ENCODE measurements at places on chromosomes 7 and 10. TPM values are rescaled to one million over a fixed set of nuclear protein-coding genes. Genes with fewer than 3 reads are reported as not detected.
A peak's percentile ranks its signal among the peaks of the same experiment; 100 is the strongest.

DNA sequence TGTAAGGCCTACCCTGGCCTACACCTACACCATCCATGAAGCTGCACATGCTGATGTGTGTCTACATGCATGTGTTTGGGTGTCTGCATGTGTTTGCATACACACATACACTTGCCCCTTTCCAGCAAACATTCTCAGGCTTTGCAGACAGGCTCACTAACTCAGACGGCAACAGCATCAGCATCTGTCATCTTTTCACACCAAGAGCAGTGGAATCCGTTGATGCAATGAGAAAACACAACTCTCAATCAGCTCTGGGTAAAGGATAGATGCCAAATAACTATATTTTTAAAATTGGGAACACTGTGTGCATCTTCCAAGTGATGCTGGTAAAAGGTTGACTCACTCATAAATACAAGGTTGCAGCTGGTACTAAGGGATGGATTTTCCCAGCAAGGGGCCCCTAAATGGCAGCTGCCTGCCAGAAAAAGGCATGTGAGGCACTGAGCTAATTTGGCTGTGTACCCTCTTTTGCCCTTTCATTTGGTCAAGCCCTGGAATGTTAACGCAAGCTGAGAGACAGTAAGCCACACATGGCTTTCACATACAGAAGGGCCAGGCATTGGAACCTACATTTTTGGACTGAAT is 296.3 kb upstream of the NPSR1 start:
- H3K27ac ChIP-seq: no peak overlapping the region
- DNase-seq: no peak
- H3K27me3 ChIP-seq: no peaks in the 10 kb centered on the region
- peaks cover 23% of the 10 kb centered on the region for H3K4me1 ChIP-seq

DNA sequence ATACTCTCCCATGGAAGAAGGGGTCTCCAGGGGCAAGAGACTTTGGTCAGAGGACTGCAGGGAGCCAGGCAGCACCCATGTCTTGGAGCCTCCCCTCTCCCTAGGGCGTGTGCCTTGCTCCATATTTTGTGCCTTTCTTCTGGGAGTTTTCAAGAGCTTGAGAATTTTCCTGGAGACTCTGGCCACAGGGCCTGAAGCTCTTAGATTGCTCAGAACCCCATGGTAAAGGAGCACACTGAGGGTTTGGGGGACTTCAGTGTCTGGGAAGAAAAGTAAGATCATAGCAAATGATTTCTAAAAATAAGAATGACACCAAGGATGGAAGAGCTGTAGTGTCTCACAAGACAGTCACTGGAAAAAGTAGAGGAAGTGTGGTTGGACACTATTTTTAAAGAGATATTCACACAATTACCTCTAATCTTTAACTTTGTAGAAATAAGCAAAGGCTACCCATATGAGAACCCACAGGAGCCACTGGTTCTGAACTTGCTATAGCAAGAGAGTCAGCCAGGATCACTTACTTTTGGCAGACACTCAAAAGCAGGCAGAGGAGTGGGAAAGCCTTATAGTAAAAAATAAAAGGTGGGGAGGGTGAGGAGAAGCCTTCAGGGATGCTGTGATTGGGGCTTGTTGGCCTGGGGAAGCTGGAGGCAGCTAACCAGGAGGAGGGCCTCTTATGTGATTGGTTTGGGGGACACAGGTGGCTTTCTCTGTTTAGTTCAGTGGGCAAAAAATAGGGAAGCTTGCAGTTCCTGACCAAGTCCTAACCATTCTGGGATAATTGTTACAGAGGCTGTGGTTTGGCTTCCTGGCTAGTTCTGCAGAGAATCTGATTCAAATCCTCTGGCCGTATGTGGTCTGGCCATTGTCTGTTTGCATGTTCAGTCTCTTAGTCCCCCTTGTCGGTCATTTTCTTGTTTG is 5.1 kb upstream of the CSGALNACT2 start:
- DNase-seq: no peak
- H3K36me3 ChIP-seq: no peaks in the 10 kb centered on the region
- no peak overlapping the region for H3K27ac ChIP-seq
- no peak overlapping the region for H3K4me3 ChIP-seq
- H3K27me3 ChIP-seq: no peaks in the 10 kb centered on the region

DNA sequence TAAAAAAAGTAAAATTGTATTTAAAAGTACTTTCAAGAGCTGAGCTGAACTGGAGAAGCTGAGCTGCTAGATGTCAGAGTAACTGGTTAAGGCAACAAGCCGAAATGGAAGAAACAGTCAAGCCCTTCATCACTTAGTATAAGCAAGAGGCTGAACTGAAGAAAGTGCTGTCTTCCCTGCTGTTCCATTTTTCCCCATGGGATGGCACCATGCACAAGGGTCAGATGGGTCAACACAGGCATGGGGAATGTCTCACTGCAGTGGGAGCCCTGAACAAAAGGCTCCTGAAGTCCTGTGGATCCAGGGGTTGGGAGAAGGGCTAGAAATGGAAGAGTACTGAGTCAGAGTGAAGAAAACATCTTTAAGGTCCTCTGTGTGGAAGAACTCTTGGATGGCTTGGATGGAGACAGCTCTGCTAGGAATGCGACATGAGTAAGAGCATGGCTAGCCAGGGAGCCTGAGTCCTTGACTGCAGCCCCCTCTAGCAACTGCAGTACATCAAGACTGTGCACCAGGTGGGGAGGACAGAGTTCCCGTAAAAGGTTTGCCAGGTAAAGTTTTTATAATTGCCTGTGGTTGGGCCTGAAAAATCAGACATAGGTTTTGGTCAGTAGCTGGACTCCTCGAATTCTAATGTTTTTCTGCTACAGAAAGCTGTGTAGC is 348.3 kb downstream of the GPR158 start:
- DNase-seq: no peak
- no peak overlapping the region for H3K4me3 ChIP-seq
- H3K27me3 ChIP-seq: no peaks in the 10 kb centered on the region
- no peaks in the 10 kb centered on the region for H3K4me1 ChIP-seq
- H3K27ac ChIP-seq: no peak overlapping the region

GRCh38 chr10:131049016-131049415 is 262.5 kb downstream of the TCERG1L start:
- H3K27me3 ChIP-seq: no peaks in the 10 kb centered on the region
- no peak overlapping the region for H3K4me3 ChIP-seq
- no peaks in the 10 kb centered on the region for H3K4me1 ChIP-seq
- H3K27ac ChIP-seq: no peak overlapping the region
- peak; percentile 40 for DNase-seq

DNA sequence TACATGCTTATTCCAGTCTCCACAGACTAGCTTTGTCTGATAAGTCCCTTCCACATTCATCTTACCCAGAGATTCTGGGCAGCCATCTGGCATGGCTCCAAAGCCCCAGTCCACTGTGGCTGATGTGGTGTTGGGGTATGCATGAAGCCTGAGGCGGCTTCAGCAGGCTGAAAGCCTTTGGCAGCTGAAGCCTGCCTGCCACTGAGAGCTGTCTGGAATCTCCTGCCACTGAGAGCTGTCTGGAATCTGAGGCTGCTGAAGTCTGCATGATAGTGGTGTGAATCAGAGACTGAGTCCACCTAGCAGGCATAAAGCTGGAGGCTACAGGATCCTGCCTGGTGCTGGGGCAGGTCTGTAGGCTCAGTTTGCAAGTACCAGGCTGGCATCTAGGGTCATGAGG is 87.1 kb downstream of the DYNC1I1 start:
- peaks cover 5% of the 10 kb centered on the region for H3K36me3 ChIP-seq
- H3K27me3 ChIP-seq: no peaks in the 10 kb centered on the region
- H3K4me3 ChIP-seq: no peak overlapping the region
- peak overlapping the region; percentile 79 for H3K27ac ChIP-seq

Gene GPR15LG
- not detected for total RNA-seq
